ENCODE measurements at places on chromosomes 16 and 17.

GRCh38 chr17:76416899-76417298 lies 32.5 kb downstream of the SPHK1 start:
- no peak for DNase-seq

DNA sequence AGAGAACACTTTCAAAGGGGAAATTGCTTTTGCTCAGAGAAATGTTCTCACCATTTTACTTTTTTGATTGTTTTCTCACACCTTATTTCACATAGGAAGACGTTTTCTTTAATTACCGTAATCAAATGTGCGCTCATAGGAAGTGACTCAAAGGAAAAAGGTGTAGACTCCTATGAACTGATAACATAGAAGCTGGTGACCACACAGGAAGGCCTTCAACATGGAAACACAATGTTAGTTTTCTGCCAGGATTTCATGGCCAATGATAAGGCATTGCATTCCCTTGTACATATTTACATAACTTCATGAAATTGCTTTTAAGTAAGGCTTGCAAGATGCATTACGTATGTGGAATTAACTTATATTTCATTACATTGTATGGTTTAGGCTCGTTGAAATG lies 40.9 kb upstream of the KCNJ16 start:
- DNase-seq = no peak

DNA sequence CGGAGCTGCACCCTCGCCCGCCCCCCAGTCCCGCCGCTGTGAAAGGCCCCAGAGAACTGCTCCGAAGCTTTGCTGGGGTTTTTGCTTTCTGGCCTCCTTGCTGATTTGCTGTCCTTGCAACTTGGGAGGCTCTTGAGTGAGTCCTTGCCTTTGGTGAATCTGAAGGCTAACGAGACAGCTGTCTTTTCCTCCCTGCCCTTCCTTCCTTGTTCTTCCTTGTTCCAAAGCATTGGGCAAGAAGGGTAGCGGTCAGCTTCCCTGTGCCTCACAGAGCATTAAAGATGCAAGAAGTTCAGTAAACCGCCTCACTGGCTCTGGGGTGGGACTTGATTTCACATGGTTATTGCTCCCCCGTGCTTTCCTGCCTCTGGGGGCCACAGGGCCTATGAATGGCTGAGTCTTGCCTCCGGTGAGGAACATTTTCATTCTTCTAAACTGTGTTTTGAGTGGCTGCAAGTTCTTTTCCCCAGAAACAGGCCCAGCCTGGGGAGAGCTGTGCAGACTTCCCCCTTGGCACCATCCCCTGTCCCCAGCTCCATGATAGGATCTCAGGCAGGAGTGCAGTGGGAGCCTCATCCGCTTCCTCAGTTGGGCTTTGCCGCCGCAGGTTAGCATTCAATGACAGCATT lies 1.4 kb downstream of the YPEL2 start:
- no peak for DNase-seq

DNA sequence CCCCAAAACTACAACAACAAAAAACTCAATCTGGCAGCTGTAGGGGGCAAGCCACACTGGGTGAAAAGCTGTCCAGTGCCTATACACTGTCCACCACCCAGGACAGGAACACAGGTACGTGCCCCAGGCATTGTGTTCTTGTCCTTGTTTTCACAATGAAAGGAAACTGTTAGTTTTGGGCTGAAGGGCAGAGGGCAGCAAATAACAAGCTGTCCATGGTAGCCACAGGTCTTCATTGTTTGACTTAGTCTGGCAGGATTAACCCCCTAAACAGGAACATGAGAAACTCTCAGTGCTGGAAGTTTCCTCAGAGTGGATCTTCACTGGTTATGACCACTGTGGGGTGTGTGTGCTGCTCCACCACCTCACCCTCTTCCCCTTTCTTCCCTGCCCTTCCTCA lies 224.6 kb upstream of the N4BP1 start:
- no peak for DNase-seq

DNA sequence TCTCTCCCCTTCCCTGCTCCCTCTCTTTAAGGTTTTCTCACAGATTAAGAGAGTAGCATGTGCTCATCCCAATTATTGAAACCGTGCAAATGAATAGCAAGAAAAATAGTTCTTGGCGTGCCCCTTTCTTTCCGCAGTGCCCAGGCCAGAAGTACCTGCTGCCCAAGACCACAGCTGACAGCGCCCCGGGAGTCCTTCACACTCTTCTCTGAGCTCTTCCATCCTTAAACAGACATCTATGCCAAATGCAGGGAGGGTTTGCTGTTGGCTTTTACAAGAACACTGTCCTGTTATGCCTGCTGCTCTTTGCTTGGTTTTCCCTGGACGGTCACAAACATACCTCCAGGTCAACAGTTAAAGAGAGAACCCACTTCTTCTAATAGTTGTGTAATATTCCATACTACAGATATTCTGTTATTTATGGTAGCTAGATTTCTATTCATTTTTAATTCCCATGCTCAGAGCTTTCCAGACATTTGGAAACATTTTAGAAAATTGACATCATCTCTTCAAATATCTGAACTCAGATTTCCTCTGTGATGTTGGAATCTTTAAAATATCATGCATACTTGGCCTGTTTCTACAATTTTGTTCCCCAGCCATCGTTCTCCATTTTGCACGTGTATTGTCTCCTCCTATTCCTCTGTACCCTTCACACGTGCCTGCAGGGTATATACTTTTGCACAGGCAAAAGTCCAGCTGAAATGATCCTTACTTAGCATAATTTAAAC lies 416.7 kb downstream of the WWOX start:
- no peak for DNase-seq

- no peak for DNase-seq
Observed at GRCh38 chr16:17915791-17916190, 420.7 kb downstream of the NPIPA8 start.

DNA sequence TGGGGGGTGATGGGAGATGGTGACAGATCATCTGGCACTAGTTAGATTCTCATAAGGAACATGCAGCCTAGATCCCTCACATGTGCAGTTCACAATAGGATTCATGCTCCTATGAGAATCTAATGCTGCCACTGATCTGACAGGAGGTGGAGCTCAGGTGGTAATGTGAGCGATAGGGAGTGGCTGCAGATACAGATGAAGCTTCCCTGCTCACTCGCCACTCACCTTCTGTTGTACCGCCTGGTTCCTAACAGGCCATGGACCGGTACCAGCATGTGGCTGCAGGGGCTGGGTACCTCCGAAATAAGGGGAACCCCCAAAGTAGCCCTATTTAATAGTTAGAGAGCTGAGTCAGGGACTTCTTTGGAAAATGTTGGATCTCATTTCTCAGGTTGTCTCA lies 60.4 kb downstream of the GPRC5B start:
- no peak for DNase-seq

- no peak for DNase-seq
Observed at GRCh38 chr17:807523-808294, 25.6 kb downstream of the MRM3 start.

DNA sequence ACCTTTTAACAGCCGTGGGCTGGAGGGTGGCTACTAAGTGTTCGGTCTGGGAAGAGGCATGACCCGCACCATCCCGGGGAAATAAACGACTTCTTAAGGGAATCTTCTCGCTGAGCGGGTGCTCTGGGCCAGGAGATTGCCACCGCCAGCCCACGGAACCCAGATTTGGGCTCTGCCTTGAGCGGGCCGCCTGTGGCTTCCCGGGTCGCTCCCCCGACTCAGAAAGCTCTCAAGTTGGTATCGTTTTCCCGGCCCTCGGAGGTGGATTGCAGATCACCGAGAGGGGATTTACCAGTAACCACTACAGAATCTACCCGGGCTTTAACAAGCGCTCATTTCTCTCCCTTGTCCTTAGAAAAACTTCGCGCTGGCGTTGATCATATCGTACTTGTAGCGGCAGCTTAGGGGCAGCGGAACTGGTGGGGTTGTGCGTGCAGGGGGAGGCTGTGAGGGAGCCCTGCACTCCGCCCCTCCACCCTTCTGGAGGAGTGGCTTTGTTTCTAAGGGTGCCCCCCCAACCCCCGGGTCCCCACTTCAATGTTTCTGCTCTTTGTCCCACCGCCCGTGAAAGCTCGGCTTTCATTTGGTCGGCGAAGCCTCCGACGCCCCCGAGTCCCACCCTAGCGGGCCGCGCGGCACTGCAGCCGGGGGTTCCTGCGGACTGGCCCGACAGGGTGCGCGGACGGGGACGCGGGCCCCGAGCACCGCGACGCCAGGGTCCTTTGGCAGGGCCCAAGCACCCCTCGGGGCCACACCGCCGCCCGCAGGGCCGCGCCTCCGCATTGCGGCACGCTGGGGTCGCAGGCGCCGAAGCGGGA lies 3.6 kb upstream of the CBX4 start:
- no peak for DNase-seq

- DNase-seq = no peak
Observed at GRCh38 chr16:24635900-24636610, 93.4 kb upstream of the TNRC6A start.

All from NCI-H187 (cell line).